Stimulated activated CD4-positive, alpha-beta T cell treated with anti-CD3 and anti-CD28 coated beads, Interleukin-2, amount 100 ng/mL, for 24 hours (primary cell): ENCODE measurements at places on chromosomes 4 and X.

DNA sequence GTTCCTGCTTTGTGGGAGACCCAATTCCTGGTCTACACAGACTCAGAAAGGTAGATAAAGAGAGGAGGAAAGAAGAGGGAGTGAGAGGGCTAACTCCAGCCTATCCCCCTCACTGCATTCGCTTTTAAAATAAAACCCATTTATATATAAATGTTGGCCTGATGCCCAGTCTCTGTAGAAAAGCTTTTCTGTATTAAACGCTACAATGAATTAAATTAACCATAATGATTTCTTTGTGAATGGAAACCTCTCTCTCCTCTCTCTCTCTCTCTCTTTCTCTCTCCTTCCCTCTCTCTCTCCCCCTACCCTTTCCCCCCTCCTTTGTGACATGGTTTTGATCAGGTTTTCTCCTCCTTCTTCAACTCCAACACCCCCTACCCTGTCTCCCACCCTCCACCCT lies 34.8 kb downstream of the PJA1 start:
- DNase-seq = no peak

- no peak for DNase-seq
Observed at GRCh38 chrX:72495046-72495445, 77.6 kb downstream of the HDAC8 start.

- peak; percentile 59 for DNase-seq
Observed at GRCh38 chr4:164731827-164732474, 22.0 kb upstream of the SMIM31 start.

DNA sequence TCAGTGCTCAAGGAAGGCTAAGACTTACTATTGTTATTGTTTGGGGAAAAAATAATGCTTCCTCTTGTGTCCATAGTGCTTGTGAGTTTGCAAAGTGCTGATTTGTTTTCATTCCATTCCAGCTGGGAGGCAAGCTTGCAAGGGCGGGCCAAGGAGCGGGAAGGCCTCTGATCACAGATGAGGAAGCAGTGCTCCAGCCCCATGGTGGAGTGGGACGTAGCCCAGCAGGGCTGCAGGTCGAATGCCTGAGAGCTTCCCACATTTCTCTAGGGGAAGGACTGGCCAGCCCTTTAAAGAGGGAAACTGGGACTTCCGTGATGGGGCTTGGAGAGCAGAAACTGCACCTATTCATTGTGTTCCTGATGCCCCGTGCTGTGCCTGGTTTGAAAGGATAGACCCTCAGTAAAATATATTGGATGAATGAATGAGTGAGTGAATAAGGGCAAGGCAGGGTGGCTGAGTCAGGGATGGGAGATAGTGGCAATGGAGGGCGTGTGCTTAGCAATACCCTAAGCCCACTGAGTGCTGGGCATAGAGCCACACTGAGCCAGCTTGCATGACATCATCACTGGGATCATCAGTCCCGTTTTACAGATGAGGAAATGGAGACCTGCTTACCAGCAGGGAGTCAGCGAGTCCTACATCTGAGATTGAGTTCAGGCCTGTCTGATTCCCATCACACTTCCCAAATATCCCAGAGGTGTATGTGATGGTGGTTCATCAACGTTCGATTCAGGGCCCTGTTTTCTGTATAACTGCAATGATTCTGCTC lies 17.9 kb upstream of the NSG1 start:
- DNase-seq = no peak

- DNase-seq = peak; percentile 91
Observed at GRCh38 chrX:147911192-147912022, at the start of gene FMR1. Gene FMR1, plus strand, starts transcription at chrX:147911919. Its CDS starts 261 bp downstream, at chrX:147912180.

GRCh38 chrX:154785716-154786115 lies 19.6 kb downstream of the MPP1 start:
- DNase-seq = no peak

DNA sequence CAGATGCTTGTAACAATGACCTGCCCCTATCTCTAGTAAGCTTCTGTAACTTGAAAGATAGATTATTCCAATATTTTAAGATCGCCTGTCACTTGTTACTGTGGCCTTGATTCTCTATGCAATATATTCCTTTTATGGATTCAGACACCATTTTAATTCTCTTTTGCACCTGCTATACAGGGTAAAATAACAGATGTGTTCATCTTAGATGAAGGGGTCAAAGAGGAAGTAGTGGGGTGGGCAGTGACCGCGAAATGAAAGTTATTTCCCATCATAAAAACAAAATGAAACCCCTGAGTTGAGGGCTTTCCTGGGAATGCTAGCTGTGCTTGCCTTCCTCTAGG lies 175.9 kb downstream of the TSPAN5 start:
- DNase-seq = no peak

DNA sequence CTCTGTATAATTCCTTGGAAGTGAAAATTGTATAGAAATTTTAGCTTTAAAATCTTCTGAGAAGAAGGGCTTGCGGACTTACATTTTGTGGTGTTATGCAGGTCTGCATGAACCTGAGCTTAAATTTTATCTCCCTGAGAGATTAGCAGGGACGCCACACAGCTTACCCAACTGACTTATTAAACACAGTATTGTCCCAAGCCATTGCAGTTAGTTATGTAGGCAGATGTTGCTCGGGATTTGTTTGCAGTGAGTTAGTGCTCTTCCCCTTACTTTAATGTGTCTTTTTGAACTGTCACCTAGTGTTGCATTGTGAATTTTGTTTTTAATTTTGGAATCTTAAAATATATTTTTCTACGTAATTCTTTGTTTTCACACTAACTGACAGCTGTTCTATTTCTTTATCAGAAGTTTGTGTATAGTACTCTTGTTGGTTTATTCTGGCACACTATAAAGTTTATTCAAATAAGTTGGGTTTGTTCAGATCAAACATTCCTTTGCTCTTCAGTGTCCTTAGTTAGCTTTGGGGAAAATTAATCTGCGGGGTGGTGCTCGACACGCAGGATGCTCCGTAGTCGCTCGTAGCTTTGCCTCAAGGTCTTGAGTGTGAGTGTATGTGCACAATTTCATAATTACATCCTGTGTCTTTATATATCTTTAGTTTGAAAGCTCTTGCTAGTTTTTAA lies 145.4 kb downstream of the STIM2 start:
- DNase-seq = no peak

- no peak for DNase-seq
Observed at GRCh38 chrX:22686138-22686541, 313.6 kb upstream of the DDX53 start.

DNA sequence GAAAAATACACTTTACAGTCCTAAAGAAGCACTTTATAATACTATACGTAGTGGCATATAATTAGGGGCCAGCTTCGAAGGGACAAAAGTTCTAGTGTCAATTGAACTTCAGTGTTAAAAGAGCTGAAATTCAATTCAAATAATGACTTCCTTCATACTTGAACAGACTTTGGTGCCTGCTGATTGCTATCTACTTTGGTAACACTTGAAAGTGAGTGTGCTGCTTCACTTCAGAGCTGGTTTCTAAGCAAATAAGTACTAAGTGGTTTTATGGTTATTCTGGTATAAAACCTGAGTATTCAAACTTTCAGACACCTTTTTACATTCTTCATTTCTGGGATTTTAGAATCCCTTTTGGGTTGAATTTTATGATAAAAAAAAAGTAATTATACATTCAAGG lies 107.0 kb downstream of the SLC4A4 start:
- no peak for DNase-seq

GRCh38 chr4:25160714-25161592 lies 704 bp upstream of the SEPSECS start:
- DNase-seq = no peak
